ENCODE measurements at places on chromosomes 12 and 14.

DNA sequence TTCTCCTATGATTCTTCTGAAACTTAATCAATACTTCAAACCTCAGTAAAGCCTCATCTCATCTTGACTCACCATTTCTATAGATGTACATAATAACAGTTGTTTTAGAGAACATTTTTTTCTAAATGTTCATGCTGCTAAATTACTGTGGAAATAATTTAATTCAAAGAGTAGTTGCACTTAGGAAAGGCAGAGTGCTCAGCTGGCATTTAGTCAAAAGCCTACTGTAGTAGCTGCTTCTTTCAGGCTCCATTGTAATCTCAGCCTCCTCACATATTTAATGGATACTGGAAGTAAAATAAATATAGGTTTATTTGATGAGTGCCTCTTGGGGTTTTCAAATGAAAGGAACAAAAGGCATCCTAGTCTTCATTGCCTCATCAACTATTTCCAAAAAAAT is 325.0 kb downstream of the CCER1 start:
- no peak for DNase-seq

- no peak for DNase-seq
These were observed 267.1 kb upstream of the CRY1 start for GRCh38 chr12:107360482-107360881.

DNA sequence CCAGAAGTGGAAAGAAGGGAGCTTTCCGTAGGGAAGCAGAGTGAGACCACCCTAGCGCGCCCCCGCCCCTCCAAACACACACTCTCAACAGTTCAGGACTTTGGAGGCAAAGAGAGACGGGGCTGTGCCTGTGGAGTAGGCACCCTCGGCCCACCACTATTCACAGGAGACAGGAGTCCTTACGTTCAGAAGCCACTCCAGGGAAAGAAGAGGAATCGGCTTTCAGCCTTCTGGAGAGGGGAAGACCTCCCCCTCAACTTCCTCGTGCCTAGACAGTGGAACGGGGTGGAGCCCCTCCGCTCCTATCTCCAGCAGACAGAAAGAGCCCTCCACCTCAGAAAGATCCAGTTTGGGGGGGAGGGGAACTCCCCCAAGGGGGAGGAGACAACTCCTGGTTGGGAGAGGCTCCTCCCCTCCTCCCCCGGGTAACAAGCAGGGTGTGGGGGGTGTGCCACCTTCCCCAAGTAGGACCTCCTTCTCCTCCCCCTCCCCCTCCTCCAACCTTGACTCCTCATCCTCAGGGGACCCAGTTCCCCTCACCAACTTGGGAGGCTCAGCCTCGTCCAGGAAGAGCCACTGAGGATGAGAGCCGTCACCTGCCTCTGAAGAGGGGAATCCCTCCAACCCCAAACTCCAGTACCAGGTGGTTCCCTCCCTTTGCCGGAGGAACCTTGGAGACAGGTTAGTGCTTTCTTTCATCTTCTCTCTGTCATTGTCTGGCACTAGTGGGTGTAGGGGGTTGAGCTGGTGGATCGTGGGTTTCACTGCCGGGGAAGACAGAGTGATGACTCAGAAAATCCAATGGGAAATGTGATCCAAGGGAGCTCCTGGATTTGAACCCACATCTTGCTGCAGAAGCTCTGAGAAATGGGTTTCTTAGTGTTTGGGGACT is 883 bp downstream of the FOXJ2 start:
- no peak for DNase-seq

- no peak for DNase-seq
These were observed 21.0 kb downstream of the BATF start for GRCh38 chr14:75543253-75543652.

GRCh38 chr14:58305730-58306129 is 7.4 kb downstream of the ARID4A start:
- DNase-seq, result no peak

DNA sequence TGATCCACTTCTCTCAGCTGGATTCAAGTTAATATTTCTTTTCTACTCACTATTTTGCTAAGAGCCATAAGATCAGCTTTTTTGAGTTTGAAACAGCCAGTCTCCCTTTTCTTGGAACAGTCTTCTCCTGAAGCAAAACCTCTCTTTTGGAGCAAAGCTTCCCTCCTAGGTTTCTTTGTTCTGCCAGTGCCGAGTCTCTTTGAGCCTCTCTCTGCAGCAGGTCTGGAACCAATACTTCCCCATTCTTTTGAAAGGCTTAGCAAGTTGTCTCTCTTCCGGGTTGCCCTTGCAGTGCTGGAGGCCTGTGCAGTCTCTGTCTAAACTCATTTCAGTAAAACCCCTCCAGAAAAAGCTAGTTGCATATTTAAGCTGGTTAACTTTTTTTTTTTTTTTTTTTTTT is 454.8 kb downstream of the NOVA1 start:
- DNase-seq, result no peak

DNA sequence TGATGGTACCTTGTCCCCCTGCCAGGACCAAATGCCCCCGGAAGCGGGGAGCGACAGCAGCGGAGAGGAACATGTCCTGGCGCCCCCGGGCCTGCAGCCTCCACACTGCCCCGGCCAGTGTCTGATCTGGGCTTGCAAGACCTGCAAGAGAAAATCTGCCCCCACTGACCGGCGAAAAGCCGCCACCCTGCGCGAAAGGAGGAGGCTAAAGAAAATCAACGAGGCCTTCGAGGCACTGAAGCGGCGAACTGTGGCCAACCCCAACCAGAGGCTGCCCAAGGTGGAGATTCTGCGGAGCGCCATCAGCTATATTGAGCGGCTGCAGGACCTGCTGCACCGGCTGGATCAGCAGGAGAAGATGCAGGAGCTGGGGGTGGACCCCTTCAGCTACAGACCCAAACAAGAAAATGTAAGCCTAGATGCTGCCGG is 410 bp downstream of the MYF6 start:
- no peak for DNase-seq

- no peak for DNase-seq
These were observed 44.4 kb upstream of the PELI2 start for GRCh38 chr14:56073799-56074198.

DNA sequence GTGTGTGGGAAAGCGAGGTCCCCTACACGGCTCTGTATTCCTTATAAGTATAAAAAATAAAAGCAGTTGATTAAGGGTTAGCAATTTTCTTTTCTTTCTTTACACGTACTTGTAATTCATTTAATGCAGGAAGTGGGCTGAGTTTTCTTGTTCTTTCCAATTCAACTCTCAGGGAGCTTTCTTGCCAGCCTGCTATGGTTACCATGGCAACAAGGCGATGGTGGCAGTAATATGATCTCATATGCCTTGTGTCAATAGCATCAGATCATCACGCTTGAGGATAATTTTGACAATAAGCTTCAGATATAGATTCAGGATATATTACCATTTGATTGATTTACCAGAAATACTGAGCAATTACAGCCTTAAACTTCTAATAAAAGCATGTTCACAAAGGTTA is 466.5 kb downstream of the APAF1 start:
- no peak for DNase-seq

All from fibroblast of skin of left quadriceps (primary cell).